NCI-H1048 (cell line): ENCODE measurements at places on chromosomes 7 and 10.

GRCh38 chr7:21429786-21430574 lies 2.1 kb downstream of the SP4 start:
- no peak for DNase-seq

GRCh38 chr7:110448918-110449317 lies 642.0 kb upstream of the LRRN3 start:
- DNase-seq: no peak

DNA sequence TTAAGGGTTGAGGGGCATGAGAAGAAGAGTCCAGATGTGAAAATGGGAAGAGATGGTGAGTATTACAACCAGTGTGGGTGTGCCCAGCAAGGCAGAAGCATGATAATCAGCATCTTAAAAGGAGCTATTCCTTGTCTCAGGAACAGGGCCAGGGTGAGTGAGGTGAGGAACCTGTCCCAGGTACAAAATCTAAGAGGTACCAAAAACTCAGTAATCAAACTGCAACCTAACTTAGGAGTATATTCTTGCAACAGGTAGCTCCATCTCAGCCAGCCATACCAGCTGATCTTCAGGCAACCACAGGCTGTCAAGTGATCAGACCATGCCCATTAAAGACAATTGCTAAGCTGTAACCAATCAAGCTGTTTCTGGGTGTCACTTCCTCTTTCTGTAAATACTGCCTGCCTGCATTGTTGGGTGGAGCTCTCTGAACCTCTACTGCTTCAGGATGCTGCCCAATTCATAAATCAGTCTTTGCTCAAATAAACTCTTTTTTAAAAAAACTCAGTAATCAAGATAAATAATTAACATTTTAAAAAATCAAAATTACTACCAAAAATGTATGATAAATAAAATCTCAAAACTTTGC lies 7.4 kb downstream of the KEL start:
- no peak for DNase-seq

GRCh38 chr10:97515271-97515978 lies 16.7 kb downstream of the UBTD1 start:
- DNase-seq: no peak

- no peak for DNase-seq
Measured at GRCh38 chr7:13117103-13117502, 429.7 kb downstream of the ARL4A start.

DNA sequence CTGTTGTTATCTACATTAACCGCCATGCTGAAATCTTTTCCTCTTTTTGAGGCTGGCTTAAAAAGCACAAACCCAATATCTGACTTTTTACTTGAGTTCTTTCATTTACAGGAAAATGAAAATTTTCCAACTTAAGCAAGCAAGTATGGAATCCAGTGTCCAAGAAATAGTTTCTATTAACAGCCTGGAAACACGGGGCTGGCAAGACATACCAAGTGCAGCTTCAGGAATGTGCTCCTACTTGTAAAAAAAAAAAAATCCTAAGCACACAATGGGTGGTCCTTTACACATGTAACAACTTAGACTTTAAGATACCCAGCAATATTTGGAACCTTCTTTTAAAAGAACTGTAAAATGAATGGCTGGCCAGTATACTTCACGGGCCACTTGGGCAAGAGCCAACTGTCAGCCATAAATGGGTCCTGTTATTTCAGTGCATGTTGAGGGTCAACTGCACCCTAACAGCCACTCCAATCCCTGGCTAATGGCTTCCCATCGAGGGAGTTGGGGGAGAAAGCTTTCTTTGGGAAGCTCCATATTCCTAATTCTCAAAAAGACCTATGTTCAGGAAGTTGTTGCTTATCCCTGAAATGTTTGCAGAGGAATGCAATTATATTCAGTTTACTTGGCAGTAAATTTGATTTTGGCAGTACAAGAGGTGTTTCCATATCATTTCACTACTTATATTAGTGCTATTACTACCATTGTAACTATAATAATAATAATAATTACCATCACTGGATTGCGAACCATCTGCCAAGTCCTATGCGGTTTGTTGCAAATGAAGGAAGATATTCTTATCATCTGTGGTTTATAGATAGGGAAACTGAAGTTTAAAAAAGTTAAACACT lies 236.4 kb upstream of the TMEM72 start:
- no peak for DNase-seq

- no peak for DNase-seq
Measured at GRCh38 chr7:132475037-132475668, 101.1 kb downstream of the PLXNA4 start.

- DNase-seq: no peak
Measured at GRCh38 chr7:158247758-158248487, 339.7 kb downstream of the PTPRN2 start.
